ENCODE measurements at places on chromosomes 11 and 22.

GRCh38 chr11:132187814-132188213, 817.4 kb downstream of the NTM start:
- no peak for DNase-seq

GRCh38 chr11:68471360-68472340, 11.1 kb downstream of the PPP6R3 start:
- DNase-seq, result no peak

DNA sequence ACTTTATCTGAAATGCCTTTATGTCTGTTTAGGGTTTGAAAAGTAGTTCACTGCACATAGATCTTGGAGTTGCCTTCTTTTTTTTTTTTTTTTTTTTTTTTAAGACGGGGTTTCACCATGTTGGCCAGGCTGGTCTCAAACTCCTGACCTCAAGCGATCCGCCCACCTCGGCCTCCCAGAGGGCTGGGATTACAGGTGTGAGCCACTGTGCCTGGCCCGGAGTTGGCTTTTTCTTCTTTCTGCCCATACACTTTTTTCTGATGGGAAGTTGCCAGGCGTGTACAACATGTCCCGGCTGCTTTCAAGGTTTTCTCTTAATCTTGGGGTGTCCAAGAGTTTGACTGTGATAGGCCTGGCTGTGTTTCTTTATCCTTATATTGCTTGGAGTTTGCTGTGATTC, 12.9 kb upstream of the GNB1L start:
- DNase-seq, result no peak

- DNase-seq, result no peak
Observed at GRCh38 chr11:26597899-26598298, 25.8 kb upstream of the MUC15 start.

GRCh38 chr11:76329084-76329648, 51.8 kb downstream of the THAP12 start:
- no peak for DNase-seq

DNA sequence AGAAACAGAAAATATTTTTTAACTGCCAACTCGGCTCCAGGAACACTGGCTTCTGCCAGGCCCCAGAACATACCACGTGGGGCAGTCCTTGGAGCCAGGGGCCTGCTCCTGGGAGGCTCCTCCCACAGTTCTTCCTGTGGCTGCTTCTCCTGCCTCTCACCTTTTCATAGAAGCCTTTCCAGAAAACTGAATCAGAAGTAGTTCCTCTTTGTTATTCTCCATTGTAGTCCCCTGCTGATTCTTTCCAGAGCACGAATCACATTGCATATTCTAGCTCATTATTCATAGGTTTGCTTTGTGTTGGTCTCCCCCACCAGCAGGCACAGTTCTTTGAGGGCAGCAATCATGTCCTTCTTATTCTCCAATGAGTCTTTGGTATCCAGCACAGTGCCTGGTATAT, 106.0 kb downstream of the EFCAB6 start:
- DNase-seq, result no peak

GRCh38 chr22:29510542-29510941, 30.5 kb downstream of the NEFH start:
- no peak for DNase-seq

GRCh38 chr11:3219281-3219892, 774 bp upstream of the MRGPRG start:
- DNase-seq, result no peak

- DNase-seq, result no peak
Observed at GRCh38 chr11:68983801-68984200, 3.0 kb upstream of the MRGPRD start.
